CD4-positive, alpha-beta T cell treated with Interleukin-15 for 1 hour (primary cell): ENCODE measurements at places on chromosomes 3 and 15.
A peak's percentile ranks its signal among the peaks of the same experiment; 100 is the strongest.

GRCh38 chr3:187630404-187630803 is 39.8 kb downstream of the SST start:
- DNase-seq, result no peak

DNA sequence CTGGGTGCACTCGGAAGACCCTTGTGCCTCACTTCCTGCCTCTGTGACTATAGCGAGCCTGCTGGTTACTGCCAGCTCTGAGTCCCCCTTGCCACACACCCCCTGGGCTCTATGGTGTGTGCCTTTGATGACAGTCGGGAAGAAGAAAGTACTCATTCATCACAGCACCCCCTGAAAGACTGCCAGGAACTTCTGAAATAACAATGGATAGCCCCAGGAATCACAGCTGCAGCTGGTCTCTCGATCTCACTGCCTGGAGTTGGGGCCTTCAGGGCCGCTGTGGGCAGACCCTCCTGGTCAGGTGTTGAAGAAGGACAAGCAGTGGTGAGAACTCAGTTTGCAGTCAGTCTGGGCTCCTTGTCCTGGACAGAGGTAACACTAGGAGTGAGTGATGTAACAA is 9.8 kb upstream of the RPP14 start:
- DNase-seq, result no peak

DNA sequence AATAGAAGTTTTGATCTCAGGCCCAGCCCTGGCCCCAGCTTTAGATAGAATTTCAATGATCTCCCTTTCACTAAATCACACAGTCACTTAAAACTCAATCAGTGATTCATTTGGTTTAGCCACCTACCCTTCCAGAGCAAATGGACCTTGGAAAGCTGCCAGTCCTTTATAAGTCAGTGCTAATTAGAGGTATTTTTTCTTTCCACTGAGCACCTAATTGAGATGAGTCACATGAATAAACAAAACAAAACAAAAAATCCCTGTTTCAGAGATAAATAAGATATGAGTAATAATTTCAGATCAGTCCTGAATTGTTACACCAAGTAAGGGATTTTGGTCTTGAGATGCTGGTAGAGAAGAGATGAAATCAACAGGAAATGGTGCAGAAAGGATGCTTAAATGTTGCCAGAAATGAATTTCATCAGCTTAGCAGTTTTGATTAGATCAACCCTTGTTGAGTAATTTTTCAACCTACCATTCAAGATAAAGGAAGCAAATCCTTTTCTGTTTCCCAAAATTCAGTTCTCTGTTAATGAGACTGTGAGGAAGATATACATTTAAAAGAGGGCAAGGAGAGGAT is 352.0 kb upstream of the COL8A1 start:
- no peak for DNase-seq

GRCh38 chr3:124907957-124908356 is 20.8 kb upstream of the ITGB5 start:
- no peak for DNase-seq

GRCh38 chr3:16147220-16147994 is 27.1 kb upstream of the GALNT15 start:
- DNase-seq, result no peak

- DNase-seq, result no peak
These were observed 23.4 kb downstream of the STRIT1 start for GRCh38 chr3:155270063-155270462.

DNA sequence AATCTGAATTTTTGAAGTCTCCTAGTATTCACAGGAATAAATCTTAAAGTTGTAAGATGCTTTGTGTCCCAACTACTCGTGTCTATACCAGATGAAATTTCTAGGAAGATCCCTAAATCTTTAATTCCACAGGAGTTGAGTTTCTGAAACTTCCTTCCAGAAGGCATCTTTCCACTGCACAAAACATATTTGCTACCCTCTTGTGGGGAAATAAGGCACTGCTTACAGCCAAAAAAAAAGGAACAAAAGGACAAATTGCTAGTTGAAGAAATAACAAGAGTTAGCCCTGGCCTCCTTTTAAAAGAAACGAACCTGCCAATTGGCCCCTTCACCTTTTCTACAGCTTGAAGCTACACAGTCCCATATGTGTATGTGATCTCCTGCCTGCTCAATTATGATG is 54.0 kb downstream of the TAFA4 start:
- DNase-seq, result no peak

DNA sequence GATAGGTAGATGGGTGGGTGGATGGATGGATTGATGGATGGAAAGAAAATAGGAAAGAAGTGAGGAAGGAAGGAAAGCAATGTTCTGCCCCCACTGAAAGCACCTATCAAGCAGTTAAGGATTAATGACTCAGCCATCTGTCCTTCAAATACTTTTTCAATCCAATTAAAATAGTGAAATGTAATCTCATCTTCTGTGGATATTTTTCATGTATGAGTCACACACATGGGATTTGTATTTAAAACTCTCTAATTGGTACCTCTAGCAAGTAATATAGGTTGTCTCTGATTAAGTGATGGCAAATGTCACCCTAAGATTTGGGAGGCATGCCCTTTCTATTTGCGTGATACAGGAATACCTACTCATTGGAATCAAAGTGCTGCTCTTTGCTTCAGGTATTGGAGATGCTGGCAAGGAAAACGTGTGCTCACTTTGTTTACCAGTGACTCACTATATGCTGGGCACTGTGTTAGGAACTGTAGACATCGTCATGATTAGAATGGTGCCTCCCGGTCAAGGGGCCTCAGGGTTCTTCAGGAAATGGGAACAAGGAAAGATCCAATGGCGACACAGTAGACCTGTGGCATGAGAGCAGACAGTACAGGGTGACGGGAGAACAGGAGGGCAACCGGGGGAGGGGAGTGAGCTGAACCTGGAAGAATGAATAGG is 230.1 kb downstream of the CLSTN2 start:
- DNase-seq, result no peak

DNA sequence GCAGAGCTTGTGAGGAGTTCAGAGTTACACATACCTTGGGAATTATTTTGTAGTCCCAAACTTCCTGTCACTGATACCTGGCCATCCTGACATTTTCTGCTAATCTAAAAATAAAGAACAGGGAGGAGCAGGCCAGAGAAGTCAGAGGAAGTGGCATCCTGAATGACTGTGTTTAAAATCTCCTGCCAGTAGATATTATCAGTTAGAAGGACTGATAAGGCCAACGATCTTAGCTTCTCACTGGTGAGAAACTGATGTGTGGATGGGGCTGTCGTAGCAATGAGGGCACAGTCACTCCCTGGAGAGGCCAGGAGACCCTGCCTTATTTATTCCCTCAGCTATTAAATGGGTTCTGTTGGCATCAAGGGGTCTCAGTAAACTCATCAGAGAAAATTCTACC is 115.1 kb downstream of the DGKG start:
- no peak for DNase-seq

DNA sequence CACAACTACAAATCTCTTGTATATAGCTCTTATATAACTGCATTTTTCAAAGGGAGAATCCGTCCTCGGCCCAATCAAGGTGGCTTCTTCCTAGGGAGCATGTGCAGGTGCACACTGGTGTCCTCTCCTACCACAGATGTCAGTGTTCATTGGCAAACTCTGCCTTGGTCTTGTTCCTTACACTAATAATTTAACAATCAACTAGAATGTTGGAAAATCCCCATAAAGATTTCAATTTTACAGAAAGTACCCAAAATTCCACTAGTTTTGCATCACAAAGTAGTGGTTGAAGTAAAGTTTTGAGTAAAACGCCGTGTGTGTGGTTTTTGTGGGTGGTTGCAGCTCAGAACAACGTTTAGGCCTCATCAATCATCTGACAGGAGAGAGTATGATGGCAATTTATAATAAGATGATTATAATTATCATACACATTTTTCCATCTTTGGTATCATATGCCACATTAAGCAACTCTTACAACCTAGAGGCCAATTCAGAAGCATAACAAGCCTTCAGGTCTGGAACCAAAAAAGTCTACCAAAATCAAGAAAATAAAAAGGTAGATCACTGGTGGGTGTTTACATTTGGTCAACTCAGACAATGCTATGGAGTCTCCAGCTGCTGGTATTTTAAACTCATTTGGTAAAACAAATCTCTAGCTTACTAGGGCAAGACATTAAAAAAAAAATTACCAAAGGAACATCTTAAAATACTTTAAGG is 128.9 kb upstream of the BHLHE40 start:
- DNase-seq, result peak; percentile 51

- DNase-seq, result no peak
These were observed 1.6 kb upstream of the TPM1 start for GRCh38 chr15:63040954-63041353.

- DNase-seq, result no peak
These were observed 32.8 kb downstream of the DPH3 start for GRCh38 chr3:16231983-16232382.

- no peak for DNase-seq
These were observed 12.0 kb downstream of the CD86 start for GRCh38 chr3:122067214-122067550.

DNA sequence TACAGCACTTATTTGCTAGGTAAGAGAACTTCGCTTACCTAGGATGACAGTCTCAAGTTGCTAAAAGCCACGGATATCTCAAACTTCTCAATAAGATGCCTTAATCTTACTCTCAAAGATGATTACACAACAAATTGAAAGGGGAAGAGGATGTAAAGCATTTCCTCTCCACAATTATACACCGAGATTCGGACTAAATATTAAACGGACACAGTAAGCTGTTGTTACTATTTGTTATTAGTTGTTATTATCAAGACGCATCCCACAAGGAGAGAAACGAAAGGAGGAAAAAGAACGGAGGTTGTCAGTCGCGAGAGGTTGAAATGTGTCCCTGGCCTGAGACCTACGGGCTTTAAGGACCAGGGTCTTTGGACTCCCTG is 660 bp downstream of the ZNF106 start:
- no peak for DNase-seq

DNA sequence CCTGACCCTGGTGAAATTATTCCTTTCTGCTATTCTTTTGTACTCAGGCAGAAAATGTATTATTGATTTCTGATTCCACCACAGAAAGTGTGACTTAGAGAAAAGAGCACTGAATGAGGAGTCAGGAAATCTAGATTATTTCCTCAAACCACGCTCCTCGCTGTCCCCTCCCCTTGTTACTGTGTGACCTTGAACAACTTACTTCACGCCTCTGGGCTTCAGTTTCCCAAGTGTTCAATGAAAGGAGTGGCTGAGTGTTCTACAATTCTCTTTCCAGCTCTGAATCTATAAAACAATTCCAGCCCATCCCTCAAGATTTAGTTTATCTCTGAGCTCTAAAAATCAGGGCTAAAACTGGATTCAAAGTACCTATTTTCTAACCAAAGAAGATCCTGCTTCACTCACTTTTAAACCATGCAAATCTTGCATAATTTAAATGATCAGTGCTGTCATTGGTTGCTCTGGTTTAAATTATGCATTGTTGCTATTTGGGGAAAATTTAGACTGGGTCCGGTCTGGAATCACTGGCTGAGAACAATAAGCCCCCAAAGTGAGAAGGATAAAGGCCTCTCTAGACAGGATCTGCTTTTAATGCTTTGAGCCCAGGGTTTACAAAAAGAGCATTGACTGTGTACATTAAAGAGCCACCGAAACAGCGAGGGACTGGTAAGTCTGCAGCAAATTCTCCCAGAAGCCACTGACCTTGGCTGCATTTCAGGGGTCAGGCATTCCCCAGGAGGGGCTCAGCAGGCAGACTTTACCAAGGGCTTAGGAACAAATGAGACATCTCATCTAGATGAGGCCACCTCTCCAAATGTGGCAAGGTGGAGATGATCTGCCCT is 3.2 kb downstream of the TNIK start:
- DNase-seq, result no peak

DNA sequence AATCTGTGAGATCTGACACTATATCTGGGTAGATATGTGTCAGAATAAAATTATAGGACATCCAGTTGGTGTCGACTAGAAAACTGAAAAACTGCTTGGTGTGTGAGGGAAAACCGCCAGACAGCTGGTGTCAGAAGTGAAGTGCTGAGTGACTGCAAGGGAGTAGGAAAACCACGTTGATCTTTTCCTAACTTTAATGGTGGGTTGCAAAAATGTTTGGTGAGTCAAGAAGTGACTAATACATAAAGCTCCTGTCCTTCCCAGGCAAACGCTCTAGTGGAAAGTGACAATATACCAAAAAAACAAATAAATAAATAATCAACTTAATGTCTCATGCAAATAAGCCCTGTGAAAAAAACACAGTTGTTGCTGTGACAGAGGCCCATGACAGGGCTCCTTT is 7.3 kb upstream of the CD96 start:
- no peak for DNase-seq

- DNase-seq, result no peak
These were observed 368.7 kb downstream of the IL5RA start for GRCh38 chr3:2741516-2741915.

- peak; percentile 63 for DNase-seq
These were observed 500.4 kb downstream of the SHQ1 start for GRCh38 chr3:72347819-72348319.

DNA sequence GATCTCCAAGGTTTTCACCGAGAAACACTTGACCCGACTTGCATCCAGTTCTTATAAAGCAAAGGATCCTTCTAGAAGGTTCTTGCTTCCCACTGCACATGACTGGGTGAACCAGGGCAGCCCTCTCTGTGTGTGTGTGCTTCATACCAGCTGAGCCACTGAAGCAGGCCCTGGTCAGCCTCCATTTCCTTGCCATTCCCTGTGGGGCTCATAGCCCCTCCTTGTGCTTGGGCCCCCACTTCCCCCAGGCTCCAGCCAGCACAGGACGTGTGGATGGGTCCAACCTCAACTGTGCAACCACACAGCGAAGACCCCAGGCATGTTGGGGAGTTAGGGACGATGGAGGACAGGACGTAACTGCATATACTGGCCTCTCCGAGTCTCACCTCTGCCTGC is 15.5 kb downstream of the KLF15 start:
- DNase-seq, result no peak

- DNase-seq, result no peak
These were observed 96.2 kb downstream of the OCA2 start for GRCh38 chr15:28002867-28003266.

DNA sequence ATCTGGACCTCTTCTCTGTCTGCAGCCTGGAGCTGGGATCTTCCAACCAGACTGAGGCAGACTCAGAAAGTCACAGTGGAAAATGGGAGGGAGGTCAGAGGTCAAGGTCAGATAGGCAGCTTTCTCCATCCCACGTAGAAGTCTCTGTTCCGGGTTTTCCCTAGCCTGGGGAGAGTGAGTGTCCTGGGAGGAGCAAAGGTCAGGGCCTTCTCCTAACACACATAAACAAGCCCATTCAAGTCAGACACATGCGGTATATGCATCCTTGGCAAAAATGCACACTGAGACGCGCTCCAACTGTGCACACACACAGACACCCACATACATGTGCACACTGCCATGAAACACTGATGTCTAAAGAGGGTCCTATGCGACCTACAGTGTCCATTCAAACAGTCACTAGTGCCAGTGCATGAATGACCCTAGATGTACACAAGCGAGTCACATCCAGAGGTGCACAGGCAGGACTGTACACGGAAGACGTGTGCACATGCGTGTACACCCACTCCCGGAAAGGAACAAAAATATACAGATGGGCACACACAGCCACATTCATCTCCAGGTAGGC is 681 bp downstream of the TWF2 start:
- peak; percentile 15 for DNase-seq

GRCh38 chr3:30082652-30083051 is 523.7 kb upstream of the TGFBR2 start:
- no peak for DNase-seq
